ENCODE measurements at places on chromosomes 1 and 21. TPM values are rescaled to one million over a fixed set of nuclear protein-coding genes. Genes with fewer than 3 reads are reported as not detected.

PTGFR gene
- 13.3 TPM for total RNA-seq

ZNF670 gene
- total RNA-seq: 4.6 TPM

TSPAN1 gene
- not detected for total RNA-seq

TLR5 gene
- total RNA-seq: not detected

LHX4 gene
- total RNA-seq: not detected

ADORA3 gene
- not detected for total RNA-seq

OPTC gene
- total RNA-seq: not detected

TNFRSF14 gene
- total RNA-seq: 13.3 TPM

FCRL6 gene
- not detected for total RNA-seq

TMEM81 gene
- total RNA-seq: 2.2 TPM

CELA2A gene
- not detected for total RNA-seq

GJA9 gene
- not detected for total RNA-seq

SPRR1B gene
- total RNA-seq: not detected

RXRG gene
- not detected for total RNA-seq

RGS8 gene
- total RNA-seq: not detected
